Pancreas (tissue), 10 donors: ENCODE measurements at places on chromosomes 5 and 9. TPM values are rescaled to one million over a fixed set of nuclear protein-coding genes. Genes with fewer than 3 reads are reported as not detected.

DNA sequence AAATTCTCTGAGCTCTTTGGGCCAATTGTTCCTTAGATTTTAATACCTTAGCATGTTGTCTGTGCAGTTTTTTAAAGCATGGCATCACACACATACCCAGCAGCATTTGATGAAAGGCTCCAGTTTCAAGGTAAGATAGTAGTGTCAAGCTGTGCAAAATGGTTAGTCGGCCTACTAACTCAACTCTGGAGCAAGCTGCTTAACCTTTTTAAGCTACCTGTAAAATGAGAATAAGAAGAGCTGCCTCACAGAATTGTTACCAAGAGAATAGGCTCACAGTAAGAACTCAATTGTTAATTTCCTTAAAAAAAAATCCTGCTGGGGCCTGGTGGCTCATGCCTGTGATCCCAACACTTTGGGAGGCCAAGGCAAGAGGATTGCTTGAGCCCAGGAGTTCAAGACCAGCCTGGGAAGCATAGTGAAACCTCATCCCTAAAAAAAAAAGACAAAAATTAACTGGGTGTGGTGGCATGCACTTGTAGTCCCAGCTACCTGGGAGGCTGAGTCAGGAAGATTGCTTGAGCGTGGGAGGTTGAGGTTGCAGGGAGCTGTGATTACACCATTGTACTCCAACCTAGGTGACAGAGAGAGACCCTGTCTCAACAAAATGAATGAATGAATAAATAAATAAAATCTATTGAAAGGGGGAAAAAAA, 96.5 kb downstream of the IQGAP2 start:
- no peak for DNase-seq

- no peak for DNase-seq
These were observed 110.1 kb downstream of the INSYN2B start for GRCh38 chr5:169870211-169870610.

Gene UNC5A
- total RNA-seq: 0.18 TPM

Gene BRD9
- total RNA-seq: 18.0 TPM

DNA sequence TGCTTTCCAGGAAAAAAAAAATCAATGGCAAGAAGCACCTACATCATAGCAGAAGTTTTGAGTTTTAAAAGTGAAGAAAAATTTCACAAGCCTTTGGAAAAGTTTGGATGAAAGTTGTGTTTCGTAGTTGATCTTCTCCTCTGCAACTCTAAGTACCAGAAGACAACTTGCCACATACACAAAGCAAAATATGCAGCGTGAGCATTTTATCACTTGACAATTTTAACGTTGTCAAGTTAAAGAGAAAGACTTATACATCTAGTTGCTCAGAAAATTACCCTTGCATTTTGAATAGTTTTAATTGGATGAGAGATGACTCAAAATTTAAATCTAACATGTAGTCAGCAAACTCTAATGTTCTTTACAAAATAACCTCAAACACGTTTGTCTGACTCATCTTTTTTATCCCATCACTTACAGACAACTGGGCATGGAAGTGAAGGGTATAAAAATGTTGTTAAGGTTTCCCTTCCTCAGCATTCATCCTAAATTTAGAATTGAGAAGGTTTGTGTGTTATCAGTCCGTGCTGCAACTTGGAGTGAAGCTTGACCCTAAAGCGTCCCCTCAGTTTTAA, 213.4 kb downstream of the MARCHF11 start:
- no peak for DNase-seq

- no peak for DNase-seq
These were observed 51.2 kb downstream of the SGCD start for GRCh38 chr5:156378159-156378558.
